ENCODE measurements at places on chromosomes 13 and 19.

- no peak for DNase-seq
These were observed 23.6 kb upstream of the CCDC124 start for GRCh38 chr19:17909003-17909732.

- no peak for DNase-seq
These were observed 1102.0 kb upstream of the SPRY2 start for GRCh38 chr13:81442904-81443303.

DNA sequence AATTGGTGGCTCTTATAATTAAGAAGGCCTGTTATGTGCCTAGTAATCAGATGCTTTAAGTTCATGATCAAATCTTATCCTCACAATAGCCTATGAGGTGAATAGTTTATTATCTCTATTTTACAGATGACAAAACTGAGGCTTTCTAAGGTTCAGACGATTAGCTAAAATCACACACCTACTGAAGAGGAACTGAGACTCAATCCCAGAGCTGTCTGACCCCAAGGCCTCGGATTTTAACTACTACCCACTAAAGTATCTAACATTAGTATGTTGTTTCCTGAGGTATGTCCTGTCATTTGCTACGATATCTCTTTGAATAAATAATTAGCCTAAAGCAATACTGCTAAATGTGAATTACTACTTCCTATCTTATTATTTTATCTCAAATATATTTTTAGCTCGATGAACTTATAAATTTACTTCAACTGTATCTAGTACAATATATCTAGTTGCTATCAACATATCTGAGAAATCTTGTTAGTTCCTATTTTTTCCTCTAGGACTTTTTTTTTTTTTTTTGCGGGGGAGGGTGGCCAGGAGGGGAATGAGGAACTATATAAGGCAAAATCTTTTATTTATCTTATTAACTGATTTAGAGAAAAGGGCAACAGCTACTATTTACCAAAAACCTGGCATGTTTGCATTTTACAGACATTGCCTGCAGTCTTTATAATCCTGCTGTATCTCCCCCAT is 118.5 kb downstream of the ABCC4 start:
- no peak for DNase-seq

DNA sequence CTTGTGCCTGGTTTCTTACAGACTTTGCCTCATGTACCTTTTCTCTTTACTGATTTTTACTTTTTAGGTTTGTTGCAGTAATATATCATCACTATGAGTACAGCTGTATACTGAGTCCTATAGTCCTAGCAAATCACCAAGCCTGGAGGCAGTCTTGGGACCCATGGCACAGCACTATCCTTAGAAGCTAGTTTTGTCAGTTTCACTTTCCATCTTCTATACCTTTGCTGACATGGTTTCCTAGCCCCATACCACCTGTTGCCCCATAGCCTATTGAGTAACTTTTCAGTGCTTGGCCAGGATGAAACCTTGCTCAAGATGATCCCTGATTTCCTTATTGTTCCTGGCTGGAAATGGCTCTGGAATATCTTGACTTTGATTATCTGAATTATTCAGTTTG is 826.4 kb downstream of the GPC5 start:
- no peak for DNase-seq

DNA sequence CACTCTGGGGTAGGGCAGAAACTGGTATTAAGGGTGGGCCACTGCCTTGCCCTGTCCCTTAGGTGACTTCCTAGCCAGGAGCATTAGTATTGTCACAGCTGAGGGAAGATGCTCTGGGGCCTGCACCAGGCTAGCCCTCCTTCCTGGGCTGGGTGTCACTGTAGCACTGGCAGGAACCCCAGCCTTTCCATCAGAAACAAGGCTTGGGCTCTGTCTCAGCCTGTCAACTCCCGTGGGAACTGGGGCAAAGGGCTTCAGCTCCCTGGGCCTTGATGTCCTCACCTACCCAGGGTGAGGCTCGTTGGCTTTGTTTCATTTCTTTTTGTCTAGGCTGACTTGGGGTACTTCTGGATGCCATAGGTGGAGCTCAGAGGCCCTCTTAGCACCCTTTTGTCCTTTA is 18.0 kb downstream of the PAF1 start:
- DNase-seq: no peak

DNA sequence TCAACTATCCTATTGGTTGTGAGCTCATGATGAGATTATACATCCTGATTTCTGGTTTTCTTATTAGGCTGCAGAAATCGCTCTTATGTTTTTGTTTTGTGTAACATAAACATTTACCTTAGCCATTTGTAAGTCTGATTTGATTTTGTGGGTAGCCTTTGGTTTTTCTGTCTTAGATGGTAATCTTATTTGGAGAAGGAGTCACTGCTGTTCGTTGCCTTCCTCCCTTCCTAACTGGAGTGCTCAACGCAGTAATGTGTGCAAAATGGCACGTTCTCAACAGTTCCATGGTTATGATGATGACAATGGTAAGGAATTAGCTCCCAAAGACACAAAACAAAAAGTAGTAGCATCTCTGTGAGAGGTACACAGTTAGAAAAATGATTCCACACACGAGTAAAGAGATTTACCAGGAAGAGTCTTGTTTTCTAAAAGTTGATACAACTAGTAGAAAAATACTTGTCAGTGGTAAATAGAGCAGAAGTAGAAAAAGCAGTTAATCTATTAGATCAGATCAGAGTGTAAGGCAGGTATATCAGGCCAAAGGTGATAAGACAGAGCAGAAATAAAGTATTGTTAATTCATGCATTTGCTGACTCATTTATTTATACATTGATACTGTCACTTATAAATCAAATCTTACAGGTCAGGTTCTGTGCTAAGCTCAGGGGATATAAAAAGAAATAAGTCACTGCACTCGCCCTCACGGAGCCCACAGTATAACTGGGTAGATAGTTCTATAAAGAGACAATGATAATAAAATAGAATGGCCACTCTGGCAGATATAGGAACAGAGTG is 270.0 kb downstream of the NALCN start:
- no peak for DNase-seq

GRCh38 chr13:44969551-44970484 is 19.5 kb downstream of the NUFIP1 start:
- no peak for DNase-seq

DNA sequence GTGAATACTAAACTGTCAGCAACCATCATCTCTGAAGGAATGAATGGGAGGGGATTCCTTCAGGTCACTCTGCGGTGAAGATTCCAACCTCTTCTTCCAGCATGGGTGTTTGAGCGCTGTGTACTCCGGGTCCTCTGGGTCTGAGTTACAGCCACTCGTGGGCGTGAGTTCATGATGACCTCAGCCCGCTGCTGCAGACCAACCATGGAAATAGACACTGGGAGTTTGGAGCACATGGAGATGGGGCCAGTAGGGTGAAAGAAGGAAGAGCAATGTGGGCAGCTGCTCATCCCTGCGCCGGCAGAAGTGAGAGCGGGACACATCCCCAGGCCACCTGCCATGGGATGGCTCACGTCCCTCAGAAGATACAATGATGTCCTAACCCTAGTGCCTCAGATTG is 16.8 kb upstream of the RAB20 start:
- no peak for DNase-seq

GRCh38 chr13:102825921-102826706 is 19.7 kb upstream of the ERCC5 start:
- DNase-seq: no peak

- no peak for DNase-seq
These were observed 26.8 kb downstream of the SKA3 start for GRCh38 chr13:21149568-21149967.

- no peak for DNase-seq
These were observed at the start of gene SIGLEC6 for GRCh38 chr19:51531349-51532315. Gene SIGLEC6 (minus strand): TSS chr19:51531670. CDS start chr19:51531648, 22 bp downstream.

GRCh38 chr19:2668175-2668763 is 34.2 kb downstream of the GNG7 start:
- DNase-seq: no peak

- no peak for DNase-seq
These were observed 10.8 kb downstream of the NDFIP2 start for GRCh38 chr13:79491715-79492114.

GRCh38 chr13:73754241-73754640 is 380.0 kb downstream of the KLF12 start:
- DNase-seq: no peak

- DNase-seq: no peak
These were observed 270.0 kb upstream of the PCDH20 start for GRCh38 chr13:61685682-61686012.

DNA sequence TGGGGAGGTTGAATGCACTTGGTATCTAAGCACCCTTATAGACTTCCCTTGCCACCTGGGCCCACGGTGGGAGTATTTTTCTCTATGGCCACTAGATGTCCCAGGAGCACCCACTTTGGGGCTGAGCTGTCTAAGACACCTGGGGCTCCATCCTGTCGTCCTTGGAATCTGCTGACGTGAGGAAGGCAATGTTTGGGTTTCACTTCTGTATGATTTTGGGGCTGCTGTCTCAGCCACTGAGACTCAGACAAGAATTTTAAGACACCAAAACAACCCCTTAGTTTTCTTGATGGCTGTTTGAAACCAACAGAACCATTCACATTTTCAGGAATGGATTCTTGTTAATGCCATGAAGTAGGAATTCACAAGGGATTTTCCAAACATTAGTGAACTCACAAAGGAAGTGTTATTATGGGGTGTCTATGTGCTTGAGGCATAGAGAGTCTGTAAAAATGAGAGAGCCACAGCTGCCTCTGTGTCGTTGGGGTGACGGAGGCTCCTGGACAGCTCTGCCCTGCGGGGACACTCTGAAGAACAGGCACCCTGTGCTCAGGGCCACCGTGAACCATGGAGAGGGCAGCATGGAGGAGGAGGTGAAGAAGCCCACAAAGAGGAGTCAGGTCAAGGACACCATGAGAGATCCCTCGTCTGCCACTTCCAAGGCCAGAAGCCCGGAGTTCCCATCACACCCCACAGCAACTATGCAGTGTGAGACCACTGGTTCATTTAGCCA is 106.8 kb upstream of the SPATA13 start:
- peak; percentile 45 for DNase-seq

GRCh38 chr13:47843005-47843404 is 158.1 kb downstream of the SUCLA2 start:
- DNase-seq: no peak

DNA sequence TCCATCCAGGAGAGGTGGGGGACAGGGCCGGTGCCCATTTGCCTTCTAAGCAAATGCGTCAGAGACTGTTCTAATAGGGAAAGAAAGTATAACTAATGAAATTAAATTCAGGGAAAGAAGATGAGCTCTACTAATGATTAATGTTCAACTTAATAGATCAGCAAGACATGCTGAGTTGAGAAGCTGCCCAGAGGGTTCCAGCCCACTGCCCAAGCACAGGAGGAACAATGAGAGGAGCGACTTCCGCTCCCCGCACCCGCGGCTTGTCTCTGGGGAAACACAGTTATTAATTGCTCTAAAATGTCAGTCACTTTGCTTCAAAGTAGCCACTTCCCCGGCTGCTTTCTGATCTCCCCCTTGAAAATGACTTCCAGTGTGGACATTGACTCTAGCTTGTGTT is 331.3 kb downstream of the UQCRFS1 start:
- no peak for DNase-seq

GRCh38 chr13:27822258-27822872 is 30.1 kb downstream of the GSX1 start:
- DNase-seq: no peak

DNA sequence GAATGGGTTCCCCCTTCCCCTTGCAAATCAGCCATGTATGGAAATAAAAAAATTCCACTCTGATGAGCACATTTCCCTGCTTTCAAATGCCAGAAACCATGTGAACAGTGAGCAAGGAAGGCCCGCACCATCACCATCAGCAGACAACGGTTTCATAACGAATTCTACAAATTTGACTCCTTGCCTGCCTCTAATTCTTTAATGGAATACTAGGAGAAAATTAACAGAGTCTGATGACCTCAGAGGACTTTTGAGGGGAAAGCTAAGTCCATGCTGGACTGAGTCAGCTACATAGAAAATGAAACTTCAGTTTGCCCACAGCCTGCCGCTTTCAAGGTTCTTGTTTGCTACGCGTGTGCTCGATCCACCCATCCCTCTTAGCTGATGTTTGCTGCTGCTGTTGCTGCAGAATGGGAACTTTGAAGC is 46.7 kb upstream of the KL start:
- no peak for DNase-seq

- DNase-seq: no peak
These were observed 19.8 kb downstream of the GATAD2A start for GRCh38 chr19:19425170-19425875.

GRCh38 chr13:102470283-102470917 is 68.6 kb upstream of the FGF14 start:
- no peak for DNase-seq

GRCh38 chr19:51323481-51324166 is 12.2 kb downstream of the IGLON5 start:
- DNase-seq: no peak

GRCh38 chr19:31810536-31811109 is 461.4 kb upstream of the TSHZ3 start:
- no peak for DNase-seq

- no peak for DNase-seq
These were observed 736 bp downstream of the SMAD9 start for GRCh38 chr13:36919171-36919832.

DNA sequence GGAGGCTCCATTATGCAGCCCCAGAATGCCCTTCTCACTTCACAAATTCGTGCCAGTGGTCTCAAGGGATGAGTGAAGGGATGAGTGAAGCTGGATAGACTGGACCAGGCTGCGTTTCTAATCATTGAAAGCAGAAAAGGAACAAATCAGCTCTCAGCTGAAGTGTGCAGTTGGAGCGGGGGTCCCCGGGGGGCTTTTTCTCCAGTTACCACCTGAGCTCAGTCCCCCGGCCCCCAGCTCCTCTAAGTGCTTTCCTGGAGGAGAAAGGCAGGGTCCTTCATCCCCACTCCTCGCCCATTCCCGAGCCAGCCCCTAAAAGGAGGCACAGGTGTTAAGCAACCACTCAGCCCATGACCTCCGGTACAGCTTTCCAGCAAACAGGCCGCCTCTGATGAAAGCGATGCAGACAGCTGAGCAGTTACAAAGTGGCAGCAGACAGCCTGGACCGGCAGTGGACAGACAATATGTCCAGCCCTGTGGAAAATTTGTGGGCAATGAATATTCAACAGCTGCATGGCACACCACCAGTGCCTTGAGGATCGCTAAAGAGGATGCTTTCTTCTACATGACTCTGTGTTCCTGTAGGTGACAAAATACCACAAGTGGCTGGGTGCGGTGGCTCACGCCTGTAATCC is 110.7 kb upstream of the UBL3 start:
- no peak for DNase-seq

- DNase-seq: no peak
These were observed 43.2 kb downstream of the DCLK1 start for GRCh38 chr13:36088001-36088400.

DNA sequence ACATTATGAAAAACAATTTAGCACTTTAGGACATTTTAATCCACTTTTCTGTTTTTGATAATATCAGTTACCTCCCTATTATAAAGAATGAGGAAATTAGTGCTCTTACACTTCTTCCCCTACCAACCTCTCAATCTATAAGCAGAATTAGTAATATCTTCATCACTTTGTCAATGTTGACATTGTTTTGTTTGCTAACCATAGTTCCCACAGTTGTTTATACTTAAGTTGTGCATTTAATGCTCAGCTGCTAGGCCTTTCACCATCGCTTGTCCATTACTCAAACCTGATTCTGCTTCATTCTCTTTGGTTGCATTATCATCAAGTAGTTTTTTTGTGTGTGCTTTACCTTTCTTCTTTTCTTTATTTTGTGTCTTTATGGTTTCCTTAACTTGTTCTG is 132.1 kb downstream of the CDK8 start:
- DNase-seq: no peak

GRCh38 chr13:95793781-95794180 is 116.8 kb downstream of the DNAJC3 start:
- DNase-seq: no peak

GRCh38 chr13:94427313-94427953 is 52.0 kb downstream of the DCT start:
- no peak for DNase-seq

GRCh38 chr13:38395497-38395788 is 45.8 kb downstream of the UFM1 start:
- DNase-seq: no peak

All from central memory CD8-positive, alpha-beta T cell (primary cell).